ENCODE measurements at places on chromosomes 4 and X. TPM values are rescaled to one million over a fixed set of nuclear protein-coding genes. Genes with fewer than 3 reads are reported as not detected.
A peak's percentile ranks its signal among the peaks of the same experiment; 100 is the strongest.

- peak; percentile 62 for DNase-seq
- no peak overlapping the region for H3K27ac ChIP-seq
- H3K36me3 ChIP-seq: no peaks in the 10 kb centered on the region
- no peak overlapping the region for H3K4me3 ChIP-seq
- H3K27me3 ChIP-seq: no peaks in the 10 kb centered on the region
- H3K4me1 ChIP-seq: peaks cover 15% of the 10 kb centered on the region
Measured at GRCh38 chr4:7423801-7424552, 10.8 kb downstream of the PSAPL1 start.

GRCh38 chrX:2694914-2695267 lies 3.8 kb downstream of the CD99 start:
- H3K36me3 ChIP-seq: peaks cover 28% of the 10 kb centered on the region
- H3K27me3 ChIP-seq: no peaks in the 10 kb centered on the region

DNA sequence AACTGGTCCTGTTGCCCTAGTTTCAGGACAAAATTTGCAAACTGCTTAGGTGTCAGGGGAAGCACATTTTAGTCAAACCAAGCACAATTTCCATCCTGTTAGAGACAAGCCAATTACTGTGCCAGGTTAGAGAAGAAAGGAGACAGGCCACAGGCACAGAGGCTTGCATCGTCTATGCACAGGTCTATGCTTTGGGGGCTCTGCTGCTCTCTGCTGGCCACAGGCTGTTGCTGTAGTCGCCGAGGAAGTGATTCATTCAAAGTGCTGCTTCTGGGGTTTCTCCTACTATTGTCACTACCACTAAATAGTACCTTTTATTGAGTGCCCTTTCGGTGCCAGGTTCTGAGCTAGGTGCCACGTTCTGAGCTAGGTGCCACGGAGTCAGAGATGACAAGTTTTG lies 45.5 kb downstream of the VGLL1 start:
- DNase-seq: no peak
- H3K36me3 ChIP-seq: no peaks in the 10 kb centered on the region
- no peaks in the 10 kb centered on the region for H3K4me1 ChIP-seq
- no peak overlapping the region for H3K4me3 ChIP-seq
- H3K27ac ChIP-seq: no peak overlapping the region

The COL4A6 gene
- total RNA-seq: 20.8 TPM

GRCh38 chrX:132146456-132146855 lies 18.6 kb upstream of the FRMD7 start:
- peak overlapping the region; percentile 50 for H3K27ac ChIP-seq
- H3K4me3 ChIP-seq: no peak overlapping the region
- H3K4me1 ChIP-seq: no peaks in the 10 kb centered on the region

The SSX1 gene
- not detected for total RNA-seq

DNA sequence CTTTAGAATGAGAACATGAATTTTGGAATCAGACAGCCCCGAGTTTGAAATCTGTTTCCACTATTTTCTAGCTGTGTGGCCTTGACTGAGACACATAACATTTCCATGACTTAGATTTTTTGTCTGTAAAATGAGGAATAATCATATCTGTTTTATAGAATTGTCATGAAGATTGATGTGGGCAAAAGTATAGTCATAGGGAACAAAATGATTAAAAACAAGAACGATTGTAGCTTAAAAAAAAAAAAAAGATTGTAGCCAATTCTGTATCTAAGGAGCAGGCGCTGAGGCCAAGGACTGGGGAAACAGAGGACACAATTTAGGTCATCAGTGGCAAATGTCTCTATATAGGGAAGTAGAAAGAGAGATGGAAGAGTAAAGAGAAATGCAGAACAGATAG lies 201.6 kb upstream of the C1QTNF7 start:
- H3K4me3 ChIP-seq: no peak overlapping the region
- H3K27me3 ChIP-seq: no peaks in the 10 kb centered on the region
- no peak overlapping the region for H3K27ac ChIP-seq
- DNase-seq: no peak

DNA sequence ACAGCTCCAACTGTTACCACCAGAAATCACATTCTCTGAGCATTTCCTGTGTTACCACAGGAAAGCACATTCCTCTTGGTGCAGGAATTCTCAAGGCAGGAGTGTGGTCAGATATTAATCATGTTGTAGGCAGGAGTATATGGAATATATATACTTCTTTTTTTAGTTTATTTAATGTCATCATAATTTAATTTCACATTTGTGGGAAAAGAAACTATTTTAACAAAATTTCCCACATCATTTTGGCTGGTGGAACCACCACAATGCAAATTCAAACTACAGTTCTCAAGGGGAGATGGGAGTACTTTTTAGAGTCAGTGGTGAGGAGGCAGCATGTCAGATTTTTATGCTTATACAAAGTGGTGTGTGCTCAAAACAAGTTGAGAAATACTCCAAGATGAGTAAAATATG lies 139.0 kb downstream of the ATP10D start:
- H3K27ac ChIP-seq: no peak overlapping the region
- H3K27me3 ChIP-seq: no peaks in the 10 kb centered on the region
- no peaks in the 10 kb centered on the region for H3K36me3 ChIP-seq
- H3K4me3 ChIP-seq: no peak overlapping the region

DNA sequence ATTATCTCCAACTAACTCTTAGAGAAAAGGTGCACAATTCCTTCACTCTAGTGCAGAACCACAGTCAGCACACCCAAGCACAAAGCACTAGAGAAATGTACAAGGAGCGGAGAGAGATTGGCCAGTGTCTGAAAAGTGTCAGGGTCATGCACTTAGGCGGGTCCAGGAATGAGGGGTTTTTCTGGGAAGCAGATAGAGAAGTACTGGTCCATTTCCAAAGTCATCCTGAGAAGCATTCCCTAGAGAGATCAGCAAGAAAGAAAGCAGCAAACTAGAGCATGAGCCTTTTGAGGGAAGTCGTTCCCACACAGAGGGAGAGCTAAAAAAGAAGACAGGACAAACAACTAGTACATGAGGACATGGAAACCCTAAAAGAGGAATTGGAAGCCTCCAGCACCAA lies 168.1 kb upstream of the MAP3K15 start:
- H3K27me3 ChIP-seq: no peaks in the 10 kb centered on the region
- H3K4me1 ChIP-seq: peaks cover 4% of the 10 kb centered on the region
- no peak overlapping the region for H3K4me3 ChIP-seq
- H3K27ac ChIP-seq: peak overlapping the region; percentile 0

The MND1 gene
- total RNA-seq: 15.2 TPM

DNA sequence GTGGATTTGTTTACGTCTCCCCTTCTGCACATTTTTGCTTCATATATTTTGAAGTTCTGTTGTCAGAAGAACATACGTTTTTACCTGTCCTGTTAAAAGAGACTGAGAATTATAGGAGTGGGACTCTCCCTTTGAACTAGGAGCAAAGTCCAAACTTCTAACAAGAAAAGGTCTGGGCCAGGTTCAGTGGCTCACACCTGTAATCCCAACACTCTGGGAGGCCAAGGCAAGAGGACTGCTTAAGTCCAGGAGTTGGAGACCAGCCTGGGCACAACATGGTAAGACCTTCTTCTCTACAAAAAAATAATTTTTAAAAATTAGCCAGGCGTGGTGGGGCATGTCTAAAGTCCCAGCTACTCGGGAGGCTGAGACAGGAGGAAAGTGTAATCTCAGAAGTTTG lies 15.8 kb downstream of the LIN54 start:
- H3K27ac ChIP-seq: no peak overlapping the region
- H3K36me3 ChIP-seq: peaks cover 16% of the 10 kb centered on the region
- H3K27me3 ChIP-seq: no peaks in the 10 kb centered on the region
- no peak for DNase-seq

The CXCL6 gene
- 0.64 TPM for total RNA-seq

DNA sequence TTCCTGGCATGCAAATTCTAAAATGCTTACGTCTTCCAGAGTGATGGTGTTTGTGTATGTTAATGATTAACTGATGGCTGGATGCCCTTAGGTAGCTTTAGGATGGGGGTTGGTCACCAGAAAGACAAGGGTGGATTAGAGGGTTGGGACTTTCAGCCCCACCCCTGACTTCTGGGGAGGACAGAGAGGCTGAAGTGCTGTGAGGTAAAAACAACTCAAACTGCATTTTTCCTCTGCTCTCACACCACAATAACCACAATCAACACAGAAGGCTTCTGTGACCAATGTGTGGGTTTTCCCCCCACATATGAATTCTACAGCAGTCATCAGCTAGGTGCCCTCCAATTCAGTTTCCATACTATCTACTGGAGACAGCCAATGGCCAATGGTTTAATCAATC lies 18.7 kb upstream of the DDIT4L start:
- no peak overlapping the region for H3K4me3 ChIP-seq
- H3K4me1 ChIP-seq: no peaks in the 10 kb centered on the region
- DNase-seq: no peak
- no peaks in the 10 kb centered on the region for H3K36me3 ChIP-seq
- H3K27ac ChIP-seq: no peak overlapping the region
- H3K27me3 ChIP-seq: peaks cover 2% of the 10 kb centered on the region

- peaks cover 10% of the 10 kb centered on the region for H3K4me1 ChIP-seq
- H3K27me3 ChIP-seq: peaks cover 2% of the 10 kb centered on the region
- H3K27ac ChIP-seq: no peak overlapping the region
- no peak overlapping the region for H3K4me3 ChIP-seq
Measured at GRCh38 chr4:38236503-38236902, 276.3 kb downstream of the PTTG2 start.

DNA sequence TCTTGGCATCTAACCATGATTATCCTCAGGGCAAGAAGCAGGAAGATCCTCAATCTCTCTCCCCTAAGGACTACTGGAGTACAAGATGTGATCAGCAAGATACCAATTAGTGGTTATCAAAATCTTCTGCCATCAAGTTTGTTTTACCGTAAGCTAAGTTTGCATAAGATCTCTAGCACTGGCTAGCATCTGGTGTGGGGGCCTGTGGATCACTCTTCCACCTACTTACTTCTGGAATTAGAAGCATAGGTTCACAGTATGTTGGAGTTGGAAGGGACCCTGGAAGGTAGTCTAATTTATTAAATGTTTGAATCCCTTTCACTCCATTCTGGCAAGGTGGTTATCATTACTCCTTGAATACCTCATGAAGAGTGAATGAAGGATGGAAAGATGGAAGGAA lies 93.3 kb upstream of the BANK1 start:
- H3K27ac ChIP-seq: no peak overlapping the region
- no peak overlapping the region for H3K4me3 ChIP-seq
- no peaks in the 10 kb centered on the region for H3K36me3 ChIP-seq
- DNase-seq: no peak
- H3K27me3 ChIP-seq: no peaks in the 10 kb centered on the region

GRCh38 chr4:155478336-155478835 lies 101.6 kb upstream of the MAP9 start:
- no peak overlapping the region for H3K4me3 ChIP-seq
- no peaks in the 10 kb centered on the region for H3K36me3 ChIP-seq
- no peaks in the 10 kb centered on the region for H3K4me1 ChIP-seq
- H3K27ac ChIP-seq: no peak overlapping the region

DNA sequence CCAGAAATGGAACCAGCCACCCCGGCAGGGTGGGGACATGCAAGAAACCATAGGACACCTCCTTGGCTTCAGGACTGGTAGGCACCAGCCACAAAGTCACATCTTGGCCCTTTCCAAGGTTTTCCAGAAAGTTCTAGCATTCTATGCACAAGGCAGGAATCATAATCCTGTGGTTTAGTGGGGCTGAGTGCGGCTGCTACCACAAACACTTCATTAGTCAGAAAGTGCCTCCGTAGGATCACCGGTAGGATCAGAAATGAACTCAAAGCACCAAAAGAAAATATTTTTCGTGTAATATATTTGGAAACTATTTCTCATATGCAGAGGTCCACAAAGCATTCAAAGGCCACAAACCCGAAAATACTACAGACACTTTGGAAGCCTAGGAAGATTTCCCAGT lies 191.7 kb downstream of the PTTG2 start:
- H3K27ac ChIP-seq: no peak overlapping the region
- H3K27me3 ChIP-seq: no peaks in the 10 kb centered on the region
- peaks cover 3% of the 10 kb centered on the region for H3K36me3 ChIP-seq
- peaks cover 50% of the 10 kb centered on the region for H3K4me1 ChIP-seq
- no peak for DNase-seq

The RIBC1 gene
- total RNA-seq: 2.7 TPM

- no peak for DNase-seq
- no peak overlapping the region for H3K4me3 ChIP-seq
- H3K36me3 ChIP-seq: no peaks in the 10 kb centered on the region
- H3K4me1 ChIP-seq: no peaks in the 10 kb centered on the region
- H3K27ac ChIP-seq: no peak overlapping the region
- H3K27me3 ChIP-seq: peaks cover 3% of the 10 kb centered on the region
Measured at GRCh38 chr4:112213091-112213490, 18.5 kb upstream of the AP1AR start.

DNA sequence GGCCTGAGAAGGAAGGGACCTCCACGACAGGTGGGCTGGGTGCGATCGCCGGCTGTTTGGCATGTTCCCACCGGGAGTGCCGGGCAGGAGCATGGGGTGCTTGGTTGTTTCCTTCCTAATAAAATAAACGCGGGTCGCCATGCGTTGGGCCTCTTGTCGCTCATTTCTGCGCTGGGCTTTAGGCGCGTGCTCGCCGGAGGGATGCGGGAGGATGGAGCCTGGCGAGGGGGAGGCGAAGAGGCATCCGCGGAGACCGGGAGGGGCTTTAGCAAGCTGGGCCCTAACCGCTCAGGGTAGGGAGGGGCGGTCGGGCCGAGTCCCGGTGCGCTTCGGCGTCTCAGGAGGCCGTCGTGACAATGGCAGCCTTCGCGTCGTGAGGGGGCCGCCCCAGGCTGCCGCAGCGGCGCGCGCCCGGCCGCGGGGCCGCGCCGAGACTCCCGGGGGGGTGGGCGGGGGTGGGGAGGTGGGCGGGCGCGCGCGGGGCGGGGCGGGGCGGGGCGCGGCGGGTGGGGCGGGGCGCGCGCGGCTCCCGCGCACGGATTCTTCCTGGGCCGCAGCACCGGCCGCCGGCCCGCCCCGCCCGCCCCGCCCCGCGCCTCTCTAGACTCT lies 476 bp upstream of the GDI1 start:
- H3K36me3 ChIP-seq: no peaks in the 10 kb centered on the region
- peak overlapping the region; percentile 82 for H3K27ac ChIP-seq
- no peaks in the 10 kb centered on the region for H3K27me3 ChIP-seq
- H3K4me3 ChIP-seq: peak overlapping the region; percentile 84

- DNase-seq: no peak
- no peaks in the 10 kb centered on the region for H3K36me3 ChIP-seq
- H3K27me3 ChIP-seq: peaks cover 4% of the 10 kb centered on the region
- no peak overlapping the region for H3K4me3 ChIP-seq
Measured at GRCh38 chr4:121307445-121308327, 73.1 kb downstream of the QRFPR start.

GRCh38 chr4:44086753-44087152 lies 361.9 kb downstream of the KCTD8 start:
- no peak overlapping the region for H3K27ac ChIP-seq
- H3K4me1 ChIP-seq: no peaks in the 10 kb centered on the region
- H3K4me3 ChIP-seq: no peak overlapping the region
- H3K36me3 ChIP-seq: no peaks in the 10 kb centered on the region

DNA sequence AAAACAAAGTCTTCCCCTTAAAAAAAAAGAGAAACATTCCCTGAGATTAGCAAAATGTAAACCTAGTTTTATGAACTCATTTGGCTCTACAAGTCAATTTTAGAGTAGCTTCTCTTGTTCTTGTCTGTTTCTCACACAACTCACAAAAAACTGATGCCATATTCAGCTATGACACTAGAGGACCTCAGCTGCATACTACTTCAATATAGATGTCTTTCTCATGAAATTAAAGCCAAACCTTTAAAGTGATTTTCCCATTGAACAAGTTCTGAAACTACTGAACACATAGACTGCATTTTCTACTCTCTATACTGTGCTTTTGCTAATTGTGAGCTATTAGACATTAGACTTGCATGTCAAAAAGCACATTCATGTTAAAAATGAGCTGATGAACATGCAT lies 49.8 kb downstream of the TBCK start:
- no peak overlapping the region for H3K4me3 ChIP-seq
- H3K4me1 ChIP-seq: peaks cover 17% of the 10 kb centered on the region
- DNase-seq: no peak
- peaks cover 4% of the 10 kb centered on the region for H3K36me3 ChIP-seq
- no peaks in the 10 kb centered on the region for H3K27me3 ChIP-seq

The NHSL2 gene
- total RNA-seq: 11.3 TPM
